ENCODE measurements at places on chromosomes 2 and 18.

DNA sequence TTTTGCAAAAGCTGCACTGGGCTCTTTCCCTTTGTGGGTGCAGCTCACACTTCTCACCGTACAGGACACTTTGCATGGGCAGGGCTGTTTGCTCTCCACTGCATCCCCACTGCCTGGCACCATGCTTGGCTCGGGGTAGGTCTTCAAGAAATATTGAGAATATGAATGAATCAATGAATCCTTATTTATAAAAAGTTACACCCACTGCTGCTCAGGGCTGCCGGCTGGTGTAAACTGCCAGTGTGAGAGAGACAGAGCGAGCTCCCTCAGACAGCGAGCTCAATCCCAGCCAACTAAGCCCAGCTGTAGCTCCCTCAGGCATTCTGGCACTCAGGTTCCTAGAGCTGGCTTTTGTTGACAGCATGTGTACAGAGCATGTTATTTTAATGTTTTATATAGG lies 3.4 kb downstream of the TMEM185B start:
- ATAC-seq = no peak

DNA sequence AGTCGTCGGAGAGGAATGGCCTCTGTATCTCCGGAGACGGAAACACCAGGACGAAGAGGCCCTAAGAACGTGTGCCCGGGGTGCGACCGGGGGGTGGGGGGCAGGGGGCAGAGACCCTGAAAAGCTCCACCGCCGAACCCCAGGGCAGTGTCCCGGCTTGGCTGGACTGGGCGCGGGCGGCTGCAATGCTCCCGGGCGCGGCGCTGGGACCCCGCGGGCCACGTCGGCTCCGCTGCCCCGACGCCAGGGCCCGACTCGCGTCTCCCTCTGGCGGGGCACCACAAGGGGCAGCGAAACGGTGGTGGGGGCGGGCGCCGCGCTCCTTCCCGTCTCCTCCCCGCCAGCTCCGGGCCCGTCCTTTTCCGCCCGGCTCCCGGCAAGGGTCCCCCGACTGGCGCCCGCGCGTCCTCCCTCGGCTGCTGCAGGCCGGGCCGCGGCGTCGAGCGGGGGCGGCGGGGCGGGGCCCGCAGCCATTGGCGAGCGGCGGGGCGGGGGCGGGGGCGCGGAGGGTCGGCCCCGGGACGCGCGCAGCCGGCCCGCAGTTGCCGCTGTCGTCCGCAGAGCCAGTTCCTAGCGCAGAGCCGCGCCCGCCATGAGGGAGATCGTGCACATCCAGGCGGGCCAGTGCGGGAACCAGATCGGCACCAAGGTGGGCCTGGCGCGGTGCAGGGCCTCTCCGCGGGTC lies at the start of gene TUBB6:
Gene TUBB6, plus strand, starts transcription at position 541 of the 685 bp plus-strand sequence. Its CDS starts 52 bp downstream, at position 593.
- peak; percentile 46 for ATAC-seq

- peak; percentile 27 for ATAC-seq
These were observed 44.9 kb downstream of the ZEB2 start for GRCh38 chr2:144475044-144475443.

- ATAC-seq = no peak
These were observed 2100.7 kb upstream of the PIK3C3 start for GRCh38 chr18:39854291-39854690.

GRCh38 chr18:23468753-23469459 lies 15.8 kb downstream of the RIOK3 start:
- ATAC-seq = no peak

GRCh38 chr2:117785740-117786139 lies 28.8 kb upstream of the DDX18 start:
- peak; percentile 36 for ATAC-seq

DNA sequence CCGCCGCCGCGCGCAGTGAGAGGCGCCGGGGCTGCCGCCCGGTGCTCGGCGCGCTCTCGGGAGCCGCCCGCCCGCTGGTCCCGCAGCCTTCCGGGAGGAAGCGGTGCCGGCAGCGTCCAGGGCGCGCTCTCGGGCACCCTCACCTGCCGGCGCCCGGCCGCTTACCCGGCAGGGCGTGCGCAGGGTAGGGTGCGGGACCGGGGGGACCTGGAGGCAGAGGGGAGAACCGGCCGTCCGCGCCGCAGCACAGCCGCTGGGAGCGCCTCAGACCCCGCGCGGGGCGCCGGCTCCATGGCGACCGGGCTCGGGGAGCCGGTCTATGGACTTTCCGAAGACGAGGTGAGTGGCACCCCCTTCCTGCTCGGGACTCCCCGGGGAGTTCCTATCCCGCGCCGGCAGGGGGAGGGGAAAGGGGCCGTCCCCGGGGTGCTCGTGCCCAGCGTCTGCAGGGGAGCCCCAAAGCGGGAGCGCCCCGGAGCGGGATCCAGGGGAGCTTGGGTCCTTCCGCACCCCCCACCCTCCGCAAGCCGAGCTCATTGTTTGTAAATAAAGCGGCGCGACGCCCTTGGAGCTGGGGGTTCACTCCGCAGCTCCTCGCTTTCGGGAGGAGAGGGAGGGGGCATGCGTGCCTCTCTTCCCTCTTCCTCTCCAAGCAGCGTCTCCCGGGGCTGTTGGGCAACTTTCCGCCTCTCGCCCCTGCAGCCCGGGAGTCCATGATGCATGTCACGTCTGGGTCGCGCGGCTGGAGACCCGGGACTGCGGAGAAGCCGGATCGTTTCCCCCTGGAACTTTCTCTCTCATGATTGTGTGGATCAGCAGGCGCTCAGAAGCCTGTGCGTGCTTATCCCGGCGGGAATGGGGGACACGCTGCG lies 580 bp downstream of the NEDD4L start:
- peak; percentile 30 for ATAC-seq

Data from activated CD4-positive, CD25-positive, alpha-beta regulatory T cell treated with anti-CD3 and anti-CD28 coated beads, Interleukin-2, amount 50 U/mL, for 24 hours (primary cell).